ENCODE measurements at places on chromosomes 12 and 14.
A peak's percentile ranks its signal among the peaks of the same experiment; 100 is the strongest.

DNA sequence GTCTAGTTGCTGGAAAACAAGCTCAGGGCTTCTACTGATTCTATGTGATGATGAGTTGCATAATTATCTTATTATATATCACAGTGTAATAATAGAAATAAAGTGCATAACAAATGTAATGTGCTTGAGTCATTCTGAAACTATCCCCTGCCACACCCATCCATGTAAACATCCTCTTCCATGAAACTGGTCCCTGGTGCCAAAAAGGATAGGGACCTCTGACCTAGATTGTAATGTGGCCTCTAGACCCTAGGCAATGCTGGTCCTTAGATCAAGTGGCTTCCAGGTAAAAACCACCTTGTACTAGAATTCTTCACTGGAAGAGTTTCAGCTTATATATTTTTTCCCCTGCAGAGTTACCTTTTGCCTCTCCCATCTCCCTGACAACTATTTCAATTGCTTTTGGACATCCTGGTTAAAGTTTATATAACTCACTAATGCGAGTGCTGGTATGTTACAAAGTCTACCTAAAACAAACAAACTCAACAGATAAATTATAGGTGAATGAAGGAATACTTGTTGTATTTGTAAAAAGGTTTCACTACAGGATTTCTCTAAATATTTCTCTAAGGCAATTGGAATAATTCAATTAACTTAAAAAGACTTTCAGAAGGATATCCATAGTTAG is 462.5 kb downstream of the NAV3 start:
- no peak for DNase-seq

DNA sequence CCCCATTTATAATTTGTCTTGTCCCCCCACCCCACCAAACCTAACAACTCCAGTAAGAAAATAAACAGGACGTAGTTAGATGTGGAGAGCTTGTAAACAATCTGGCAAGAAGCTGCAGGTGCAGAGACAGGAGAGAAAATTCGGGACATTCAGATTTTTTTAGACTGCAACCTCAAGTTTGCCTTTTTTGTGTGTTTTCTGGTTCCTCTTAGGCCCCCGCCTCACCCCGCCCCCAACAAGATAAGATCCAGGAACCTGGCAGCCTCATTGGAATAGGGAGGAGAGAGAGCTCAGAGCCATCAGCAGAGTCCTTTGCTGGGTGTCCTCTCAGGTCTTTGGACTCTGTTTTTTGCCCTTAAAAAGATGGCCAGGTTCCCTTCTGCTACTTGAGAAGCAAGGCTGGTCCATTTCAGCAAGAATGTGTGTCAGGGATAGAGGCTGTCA is 2.9 kb downstream of the HOXC10 start:
- DNase-seq = no peak

DNA sequence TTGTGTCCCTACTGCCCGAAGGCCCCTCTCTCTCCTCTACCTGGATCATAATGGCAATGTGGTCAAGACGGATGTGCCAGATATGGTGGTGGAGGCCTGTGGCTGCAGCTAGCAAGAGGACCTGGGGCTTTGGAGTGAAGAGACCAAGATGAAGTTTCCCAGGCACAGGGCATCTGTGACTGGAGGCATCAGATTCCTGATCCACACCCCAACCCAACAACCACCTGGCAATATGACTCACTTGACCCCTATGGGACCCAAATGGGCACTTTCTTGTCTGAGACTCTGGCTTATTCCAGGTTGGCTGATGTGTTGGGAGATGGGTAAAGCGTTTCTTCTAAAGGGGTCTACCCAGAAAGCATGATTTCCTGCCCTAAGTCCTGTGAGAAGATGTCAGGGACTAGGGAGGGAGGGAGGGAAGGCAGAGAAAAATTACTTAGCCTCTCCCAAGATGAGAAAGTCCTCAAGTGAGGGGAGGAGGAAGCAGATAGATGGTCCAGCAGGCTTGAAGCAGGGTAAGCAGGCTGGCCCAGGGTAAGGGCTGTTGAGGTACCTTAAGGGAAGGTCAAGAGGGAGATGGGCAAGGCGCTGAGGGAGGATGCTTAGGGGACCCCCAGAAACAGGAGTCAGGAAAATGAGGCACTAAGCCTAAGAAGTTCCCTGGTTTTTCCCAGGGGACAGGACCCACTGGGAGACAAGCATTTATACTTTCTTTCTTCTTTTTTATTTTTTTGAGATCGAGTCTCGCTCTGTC is 1.8 kb downstream of the INHBE start:
- DNase-seq = no peak

- no peak for DNase-seq
These were observed 135.1 kb downstream of the MON2 start for GRCh38 chr12:62601765-62602164.

DNA sequence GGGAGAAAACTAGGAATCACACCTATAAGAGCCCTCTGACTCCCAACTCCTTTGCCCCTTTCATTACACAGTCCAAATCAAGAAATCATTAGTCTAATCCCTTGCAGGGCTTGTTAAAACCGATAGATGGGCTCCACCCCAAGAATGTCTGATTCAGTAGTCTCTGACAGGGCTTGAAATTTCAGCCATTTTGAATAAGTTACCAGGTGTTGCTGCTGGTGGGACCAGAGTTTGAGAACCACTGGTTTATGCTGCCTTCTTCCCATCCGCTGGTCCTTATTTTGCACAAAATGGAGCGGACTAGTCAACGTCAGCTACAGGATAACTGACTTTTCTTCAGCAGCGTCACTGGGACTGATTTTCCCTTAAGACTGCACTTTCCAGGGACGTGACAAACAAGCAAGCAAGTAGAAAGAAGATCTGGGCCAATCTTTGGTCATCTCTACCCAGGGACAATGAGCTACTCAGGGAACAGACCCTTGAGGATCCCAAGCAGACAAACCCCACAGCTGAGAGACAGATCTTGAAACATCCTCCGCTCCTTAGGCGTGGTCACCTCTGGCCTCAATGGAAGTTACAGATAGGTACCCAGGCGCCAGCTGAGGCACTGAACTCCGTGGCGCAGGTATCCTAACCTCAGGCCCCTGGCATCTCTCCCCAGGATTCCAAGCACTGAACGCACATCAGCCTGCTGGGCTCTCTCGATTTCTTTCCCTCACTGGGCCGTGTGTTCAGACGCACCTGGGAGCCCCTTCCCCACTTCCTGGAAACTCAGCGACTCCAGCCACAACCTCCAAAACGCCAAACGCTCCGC is 900 bp downstream of the KCTD10 start:
- no peak for DNase-seq

DNA sequence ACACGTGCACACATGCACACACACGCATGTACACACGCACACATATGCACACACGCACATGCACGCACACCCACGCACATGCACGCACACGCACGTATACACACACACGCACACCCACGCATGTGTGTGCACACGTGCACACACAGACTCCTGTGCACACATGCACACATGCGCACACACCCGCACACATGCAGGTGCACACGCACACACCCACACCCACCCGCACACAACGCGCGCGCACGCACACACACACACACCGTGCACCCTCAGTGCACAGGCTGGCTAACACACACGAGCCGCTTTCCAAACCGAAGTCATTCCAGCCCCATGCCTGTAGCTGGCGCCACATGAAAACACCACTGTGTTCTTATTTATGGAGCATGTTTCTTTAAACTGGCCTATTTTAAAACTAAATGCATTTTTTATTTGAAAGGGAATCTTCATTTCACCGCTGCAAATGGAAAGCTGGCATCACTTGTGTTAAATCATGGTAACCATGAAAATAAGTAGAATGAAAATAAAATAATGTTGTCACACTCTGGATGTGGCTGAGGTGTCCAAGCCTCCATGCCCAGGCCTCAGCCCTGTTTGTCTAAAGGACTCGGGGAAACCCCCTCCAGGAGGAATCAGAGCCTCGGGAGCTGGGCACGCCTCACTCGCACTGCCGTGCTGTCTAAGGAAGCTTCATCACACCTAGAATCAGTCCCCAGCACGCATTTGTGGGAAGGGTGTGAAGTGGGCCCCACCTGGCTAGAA is 45.1 kb downstream of the GALNT9 start:
- DNase-seq = no peak

DNA sequence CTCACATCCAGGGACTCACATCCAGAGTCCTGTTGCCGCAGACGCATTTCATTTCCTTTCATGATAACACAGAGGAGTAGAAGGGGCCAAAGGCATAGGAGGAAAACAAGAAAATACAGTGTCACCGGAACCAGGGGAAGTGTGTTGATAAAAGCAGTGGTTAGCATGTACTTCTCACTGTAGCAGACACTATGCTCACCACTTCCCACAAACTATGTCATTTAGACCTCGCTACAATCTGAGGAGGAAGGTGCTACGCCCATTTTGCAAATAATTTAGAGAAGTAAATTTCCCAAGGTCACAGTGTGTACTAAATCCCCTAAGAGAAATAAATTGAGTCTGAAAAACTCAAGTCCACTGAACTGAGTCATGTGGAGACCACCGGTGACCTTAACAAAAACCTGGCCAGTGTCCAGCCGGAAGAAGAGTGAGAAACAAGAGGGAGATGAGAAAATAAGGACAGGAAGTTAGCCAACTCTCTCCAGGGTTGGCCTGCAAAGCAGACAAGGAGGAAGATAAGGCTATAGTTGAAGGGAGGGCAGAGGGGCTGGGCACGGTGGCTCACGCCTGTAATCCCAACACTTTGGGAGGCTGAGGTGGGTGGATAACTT is 25.8 kb upstream of the TMCC3 start:
- peak; percentile 59 for DNase-seq

GRCh38 chr12:5756338-5756842 is 188.7 kb downstream of the ANO2 start:
- no peak for DNase-seq

DNA sequence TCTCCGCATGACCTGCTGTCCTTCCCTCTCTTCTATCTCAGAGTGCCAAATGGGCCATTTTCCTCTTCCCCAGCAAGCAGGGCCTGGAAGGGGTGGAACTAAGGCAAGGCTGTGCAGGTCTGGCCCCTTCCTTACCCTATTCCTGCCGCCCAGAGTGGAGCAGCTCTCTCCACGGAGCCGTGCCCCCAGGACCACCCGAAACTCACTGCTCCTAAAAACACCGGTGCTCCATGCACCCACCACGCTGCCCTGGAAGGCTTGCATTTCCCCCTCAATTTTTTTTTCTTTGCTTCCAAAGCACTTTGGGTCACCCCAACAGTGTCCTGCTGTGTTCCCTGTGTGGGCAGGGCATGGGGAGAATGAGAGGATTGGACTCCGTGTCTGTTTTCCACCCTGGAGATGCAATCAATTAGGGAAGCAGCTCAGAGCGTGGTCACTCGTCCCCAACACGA is 48.5 kb upstream of the MEG3 start:
- no peak for DNase-seq

DNA sequence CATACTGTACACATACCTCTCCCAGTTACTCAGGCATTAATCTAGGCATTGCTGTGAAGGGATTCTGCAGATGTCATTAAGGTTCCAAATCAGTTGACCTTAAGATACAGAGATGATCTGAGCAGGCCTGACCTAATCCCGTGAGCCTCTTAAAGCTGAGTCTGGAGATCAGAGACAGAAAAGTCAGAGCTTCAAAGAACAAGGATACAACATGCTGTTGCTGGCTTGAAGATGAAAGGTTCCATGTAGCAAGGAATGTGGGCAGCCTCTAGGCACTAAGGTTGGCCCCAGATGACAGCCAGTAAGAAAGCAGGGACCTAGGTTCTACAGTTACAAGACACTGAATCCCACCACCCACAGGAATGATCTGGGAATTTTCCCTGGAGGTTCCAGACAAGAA is 81.1 kb downstream of the MAP1LC3B2 start:
- no peak for DNase-seq

DNA sequence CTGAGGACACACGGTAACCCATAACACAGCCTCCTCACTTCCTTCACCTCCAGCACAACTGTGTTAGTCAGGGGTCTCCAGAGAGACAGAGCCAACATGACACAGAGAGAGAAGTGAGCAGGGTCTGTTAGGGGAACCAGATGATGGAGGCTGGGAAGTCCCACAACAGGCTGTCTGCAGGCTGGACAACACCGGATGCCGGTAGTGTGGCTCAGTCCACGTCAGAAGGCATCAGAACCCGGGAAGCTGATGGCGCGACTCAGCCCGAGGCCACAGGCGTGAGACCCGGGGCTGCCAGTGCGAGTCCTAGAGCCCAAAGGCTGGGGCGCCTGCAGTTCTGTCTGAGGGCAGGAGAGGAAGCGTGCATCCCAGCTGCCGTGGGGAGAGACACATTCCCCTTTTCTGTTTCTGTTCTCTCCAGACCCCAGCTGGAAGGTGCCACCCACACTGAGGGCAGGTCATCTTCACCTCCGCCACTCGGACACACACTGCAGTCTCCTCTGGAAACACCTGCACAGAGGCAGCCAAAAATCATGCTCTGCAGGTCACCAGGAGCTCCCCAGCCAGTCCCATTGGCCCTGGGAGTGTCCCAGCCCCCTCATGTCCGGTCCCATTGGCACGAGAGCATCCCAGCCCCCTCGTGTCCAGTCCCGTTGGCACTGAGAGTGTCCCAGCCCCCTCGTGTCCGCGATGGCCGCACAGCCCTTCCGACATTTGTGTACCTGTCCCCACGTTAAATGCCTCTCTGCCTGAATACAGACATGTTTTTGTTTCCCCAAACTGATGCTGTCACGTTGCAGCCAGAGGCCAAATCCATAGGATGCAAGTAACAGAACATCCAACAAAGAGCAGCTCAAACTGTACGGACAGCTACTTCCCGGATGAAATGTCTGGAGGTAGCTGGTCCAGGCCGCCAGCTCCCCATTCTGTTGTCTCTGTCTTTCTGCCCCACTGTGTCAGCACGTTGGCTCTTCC is 7.9 kb upstream of the FBRSL1 start:
- no peak for DNase-seq

DNA sequence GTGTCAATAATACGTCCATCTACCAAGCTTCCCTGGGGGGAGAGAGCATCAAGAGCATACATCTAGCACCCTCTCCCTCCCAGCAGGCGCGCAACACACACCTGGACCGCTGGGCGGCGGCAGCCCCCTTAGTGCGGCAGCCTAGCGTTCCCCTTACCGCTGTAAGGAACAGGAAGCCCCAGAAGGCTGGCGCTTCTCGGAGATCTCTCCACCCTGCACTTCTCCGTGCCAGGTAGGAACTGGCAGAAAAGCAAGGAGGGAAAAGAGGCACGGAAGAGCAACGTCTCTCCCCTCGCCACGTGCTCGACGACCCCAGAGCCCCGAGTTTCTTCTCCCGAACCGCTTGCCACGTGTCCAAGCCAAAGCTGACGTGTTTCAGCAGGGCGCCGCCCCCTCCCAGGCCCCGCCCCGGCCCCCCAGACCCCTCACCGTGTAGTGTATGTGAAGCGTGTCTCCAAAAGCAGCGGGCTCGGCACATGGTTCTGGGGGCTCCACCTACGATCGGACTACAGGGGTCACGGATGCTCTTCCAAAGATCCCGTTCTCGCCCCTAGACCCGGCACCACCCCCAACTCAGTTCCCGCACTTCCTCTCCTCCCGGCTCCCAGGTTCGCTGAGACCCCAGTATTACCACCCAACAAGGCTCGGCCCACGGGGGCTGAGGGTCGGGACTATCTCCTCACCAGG is 532 bp downstream of the FKBP11 start:
- no peak for DNase-seq

- no peak for DNase-seq
These were observed 618.7 kb downstream of the VRK1 start for GRCh38 chr14:97415907-97416306.

- peak; percentile 46 for DNase-seq
These were observed 197.0 kb downstream of the DAD1 start for GRCh38 chr14:22391908-22392565.

- DNase-seq = no peak
These were observed 11.8 kb upstream of the KSR2 start for GRCh38 chr12:117980616-117981015.

Data from CMK (cell line).